ENCODE measurements at places on chromosomes 5 and 9.

DNA sequence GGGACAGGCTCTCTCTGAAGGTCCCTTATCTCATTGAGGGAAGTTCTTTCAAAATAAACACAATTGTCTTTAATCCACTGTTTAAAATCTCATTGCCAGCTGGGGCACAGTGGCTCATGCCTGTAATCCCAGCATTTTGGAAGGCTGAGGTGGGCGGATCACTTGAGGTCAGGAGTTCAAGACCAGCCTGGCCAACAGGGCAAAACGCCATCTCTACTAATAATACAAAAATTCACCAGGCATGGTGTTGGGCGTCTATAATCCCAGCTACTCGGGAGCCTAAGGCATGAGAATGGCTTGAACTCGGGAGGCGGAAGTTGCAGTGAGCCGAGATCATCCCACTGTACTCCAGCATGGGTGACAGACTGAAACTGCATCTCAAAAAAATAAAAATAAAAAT lies 8.3 kb upstream of the NDFIP1 start:
- no peak for DNase-seq

GRCh38 chr9:31089549-31090221 lies 1294.8 kb upstream of the ACO1 start:
- DNase-seq = no peak

GRCh38 chr5:72400950-72401349 lies 80.8 kb downstream of the PTCD2 start:
- no peak for DNase-seq

GRCh38 chr5:67202828-67203227 lies 6.2 kb upstream of the CD180 start:
- DNase-seq = no peak

GRCh38 chr9:655875-656274 lies 185.6 kb upstream of the DMRT1 start:
- DNase-seq = no peak

GRCh38 chr5:43643327-43643726 lies 40.3 kb downstream of the NNT start:
- DNase-seq = no peak

DNA sequence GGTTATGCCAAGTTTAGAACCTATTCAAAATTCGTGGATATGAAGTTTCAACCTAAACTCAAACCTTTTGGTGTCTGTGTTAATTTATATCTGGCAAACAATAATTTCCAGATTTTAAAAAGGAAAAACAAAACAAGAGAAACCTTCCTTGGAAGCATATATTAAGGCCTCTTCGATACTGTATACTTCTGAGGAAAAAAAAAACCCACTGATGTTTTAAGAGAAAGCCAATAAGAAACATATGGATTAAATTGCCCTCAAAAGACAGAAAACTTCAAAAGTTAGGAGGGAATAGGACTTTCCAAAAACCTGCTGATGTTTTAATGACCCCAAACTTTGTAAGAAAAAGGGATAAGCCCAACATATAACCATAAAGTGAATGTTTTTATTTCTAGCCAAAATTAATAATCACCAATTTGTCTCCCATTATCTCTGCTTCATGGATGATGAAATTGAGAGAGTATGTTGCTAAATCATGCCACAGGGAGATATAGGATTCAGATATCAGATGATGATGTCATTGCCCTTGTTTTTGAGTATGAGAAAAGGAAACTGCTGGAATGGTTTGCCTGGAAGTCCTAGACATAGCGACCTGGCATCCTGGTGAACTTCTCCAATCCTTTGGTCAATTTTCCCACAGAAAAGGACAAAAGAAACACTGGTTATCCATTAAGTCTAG lies 423.9 kb downstream of the DMRT2 start:
- no peak for DNase-seq

GRCh38 chr5:180235077-180235476 lies 26.1 kb upstream of the RASGEF1C start:
- no peak for DNase-seq

- no peak for DNase-seq
Observed at GRCh38 chr9:37944266-37944650, 40.3 kb upstream of the SLC25A51 start.

GRCh38 chr5:64292611-64293215 lies 127.1 kb downstream of the RNF180 start:
- DNase-seq = no peak

DNA sequence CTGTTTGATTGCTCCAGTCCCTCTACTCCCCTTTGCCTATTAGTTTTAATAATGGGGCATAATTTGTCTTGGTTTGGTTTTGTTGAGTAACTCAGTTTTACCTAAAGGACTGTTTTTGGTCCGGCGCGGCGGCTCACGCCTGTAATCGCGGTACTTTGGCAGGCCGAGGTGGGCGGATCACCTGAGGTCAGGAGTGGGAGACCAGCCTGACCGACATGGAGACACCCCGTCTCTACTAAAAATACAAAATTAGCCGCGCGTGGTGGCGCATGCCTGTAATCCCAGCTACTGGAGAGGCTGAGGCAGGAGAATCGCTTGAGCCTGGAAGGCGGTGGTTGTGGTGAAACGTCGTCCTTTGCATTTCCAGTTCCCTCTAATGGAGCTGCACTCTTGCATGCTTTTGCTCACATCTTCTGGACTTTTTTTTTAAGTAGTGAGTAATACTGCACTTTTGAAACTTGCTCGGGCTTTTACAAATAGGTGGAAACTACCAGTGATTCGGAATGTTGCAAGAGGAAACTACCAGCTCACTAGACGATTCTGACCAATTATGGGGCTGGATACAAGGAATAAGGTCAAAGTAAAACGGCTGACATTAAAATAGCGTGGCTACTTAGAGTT lies 721 bp upstream of the MAML1 start:
- no peak for DNase-seq

- DNase-seq = no peak
Observed at GRCh38 chr9:126708178-126708577, 94.5 kb downstream of the LMX1B start.

GRCh38 chr9:84189904-84190303 lies 150.7 kb downstream of the SLC28A3 start:
- DNase-seq = no peak

- no peak for DNase-seq
Observed at GRCh38 chr5:161382685-161383084, 163.8 kb downstream of the GABRB2 start.

DNA sequence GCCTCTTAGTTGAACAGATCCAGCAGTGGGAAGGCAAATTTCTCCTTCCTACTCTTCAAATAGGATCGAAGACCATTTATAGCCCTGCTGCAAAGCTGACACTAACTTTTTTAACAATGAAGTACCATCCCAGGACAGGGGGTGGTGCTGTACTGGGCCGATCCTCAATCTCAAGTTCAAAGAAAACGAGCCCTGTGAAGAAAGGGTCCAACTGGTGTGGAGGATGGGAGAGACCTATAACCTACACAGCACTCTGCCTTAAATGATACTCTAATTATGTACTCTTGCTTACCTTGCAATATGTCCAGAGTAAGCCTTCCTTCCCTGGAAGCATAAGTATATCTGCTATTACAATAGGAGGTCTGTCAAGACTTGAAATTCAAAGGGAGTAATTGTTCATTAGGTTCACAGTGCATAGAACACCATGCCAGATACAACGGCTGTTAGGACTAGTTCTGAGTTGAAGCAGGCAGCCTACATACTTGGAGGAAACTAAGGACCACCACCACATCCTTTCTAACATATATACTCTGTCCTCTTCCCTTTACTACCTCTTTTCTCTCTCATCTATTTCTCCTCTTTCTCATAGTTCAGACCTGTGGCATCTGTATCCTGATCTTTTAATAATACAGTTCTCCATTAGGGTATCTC lies 6.2 kb downstream of the ETF1 start:
- DNase-seq = no peak

- no peak for DNase-seq
Observed at GRCh38 chr5:147310059-147310704, 75.4 kb downstream of the STK32A start.

- no peak for DNase-seq
Observed at GRCh38 chr5:54090495-54091120, 219.8 kb downstream of the ARL15 start.

- no peak for DNase-seq
Observed at GRCh38 chr5:16000056-16000455, 179.5 kb downstream of the MARCHF11 start.

- DNase-seq = no peak
Observed at GRCh38 chr5:8576178-8576577, 707.2 kb downstream of the MTRR start.

GRCh38 chr9:13651969-13652663 lies 372.6 kb upstream of the MPDZ start:
- DNase-seq = no peak
